OCI-M1 (cell line): ENCODE measurements at places on chromosomes 11 and 22.

DNA sequence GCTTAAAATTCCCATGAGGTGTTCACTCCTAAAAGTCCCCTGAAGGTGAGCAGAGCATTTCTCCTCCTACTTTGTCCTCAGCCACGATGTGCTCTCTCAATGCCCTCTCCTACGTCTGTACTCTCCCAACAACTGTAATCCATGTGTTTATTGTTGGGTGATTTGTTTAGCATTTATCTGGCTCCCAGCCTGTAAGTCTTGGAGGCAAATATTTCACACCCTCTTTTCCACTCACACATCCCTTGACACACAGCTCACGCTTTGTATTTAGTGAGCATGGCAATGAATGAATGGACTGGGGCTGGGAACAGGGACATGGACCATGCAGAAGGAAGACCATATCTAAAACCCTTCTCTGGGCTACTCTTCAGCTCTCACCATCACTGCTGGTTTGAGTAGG, 22.6 kb downstream of the HTR3A start:
- no peak for DNase-seq

GRCh38 chr11:59960502-59961381, 3.1 kb upstream of the OOSP4A start:
- peak; percentile 98 for DNase-seq

DNA sequence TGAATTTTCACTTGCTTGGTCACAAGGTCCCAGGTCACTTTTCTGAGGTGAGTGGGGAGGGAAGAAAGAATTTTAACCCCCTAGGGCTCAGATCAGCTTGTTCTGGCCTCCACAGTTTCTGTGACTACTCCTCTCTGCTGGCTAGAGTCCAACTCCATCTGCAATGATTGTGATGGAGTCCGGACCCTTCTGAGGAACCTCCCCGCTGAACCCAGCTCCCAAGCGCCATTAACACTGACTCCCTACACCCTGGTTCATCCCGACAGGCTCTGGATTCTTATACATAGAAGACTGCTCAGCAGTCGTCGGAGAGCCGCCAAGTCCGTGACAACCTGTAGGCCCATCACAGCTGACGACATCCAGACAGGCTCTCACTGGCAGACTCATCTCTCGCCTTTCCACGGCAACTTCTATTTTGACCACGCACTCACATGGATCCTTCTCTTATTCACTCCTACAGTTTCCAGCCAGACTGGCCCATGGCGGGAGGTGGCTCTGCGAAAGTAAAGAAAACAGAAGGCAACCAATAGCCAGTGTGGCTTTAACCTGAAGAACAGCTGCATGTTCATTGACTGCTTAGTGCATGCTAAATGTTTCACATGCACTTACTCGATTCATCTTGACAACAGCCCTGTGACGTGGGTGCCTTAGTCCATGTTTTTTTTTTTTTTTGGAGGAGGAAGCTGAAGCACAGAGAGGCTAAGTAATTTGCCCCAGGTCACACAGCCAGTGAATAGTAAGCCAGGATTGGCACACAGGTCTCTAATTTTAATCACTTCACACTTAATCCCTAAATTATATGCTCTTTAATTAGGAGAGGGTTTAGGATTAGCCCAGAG, 68.0 kb upstream of the PRDM11 start:
- DNase-seq: no peak

DNA sequence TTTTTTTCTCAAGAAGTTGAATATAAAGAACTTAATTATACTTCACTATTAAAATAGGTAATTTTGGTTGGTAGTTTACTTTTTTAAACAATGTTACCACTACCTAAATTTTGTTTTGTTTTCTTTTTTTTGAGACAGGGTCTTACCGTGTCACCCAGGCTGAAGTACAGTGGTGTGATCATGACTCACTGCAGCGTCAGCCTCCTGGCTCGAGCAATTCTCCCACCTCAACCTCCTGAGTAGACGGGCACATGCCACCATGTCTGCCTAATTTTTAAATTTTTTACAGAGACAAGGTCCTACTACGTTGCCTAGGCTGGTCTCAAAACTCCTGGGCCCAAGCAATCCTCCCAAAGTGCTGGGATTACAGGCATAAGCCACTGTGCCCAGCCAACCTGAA, 17.6 kb downstream of the SPCS2 start:
- no peak for DNase-seq

DNA sequence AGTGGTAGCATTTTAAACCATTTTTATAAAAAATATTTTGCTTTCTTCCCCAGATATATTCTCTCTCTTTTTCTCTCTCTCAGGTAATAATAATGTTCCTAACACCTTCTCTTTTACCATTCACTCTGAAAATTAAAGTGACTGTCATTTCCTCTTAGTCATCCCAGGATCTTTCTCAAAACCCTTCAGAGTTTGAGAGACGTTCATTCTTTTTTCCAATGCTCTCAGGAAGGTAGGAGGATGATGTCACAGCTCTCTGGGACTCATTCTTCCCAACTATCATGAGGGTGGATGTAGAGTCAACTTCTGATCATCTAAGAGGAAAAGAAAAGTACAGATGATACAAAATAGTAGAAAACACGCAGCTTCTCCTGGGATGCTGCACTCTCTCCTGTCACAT, 60.2 kb upstream of the CRTAM start:
- no peak for DNase-seq

DNA sequence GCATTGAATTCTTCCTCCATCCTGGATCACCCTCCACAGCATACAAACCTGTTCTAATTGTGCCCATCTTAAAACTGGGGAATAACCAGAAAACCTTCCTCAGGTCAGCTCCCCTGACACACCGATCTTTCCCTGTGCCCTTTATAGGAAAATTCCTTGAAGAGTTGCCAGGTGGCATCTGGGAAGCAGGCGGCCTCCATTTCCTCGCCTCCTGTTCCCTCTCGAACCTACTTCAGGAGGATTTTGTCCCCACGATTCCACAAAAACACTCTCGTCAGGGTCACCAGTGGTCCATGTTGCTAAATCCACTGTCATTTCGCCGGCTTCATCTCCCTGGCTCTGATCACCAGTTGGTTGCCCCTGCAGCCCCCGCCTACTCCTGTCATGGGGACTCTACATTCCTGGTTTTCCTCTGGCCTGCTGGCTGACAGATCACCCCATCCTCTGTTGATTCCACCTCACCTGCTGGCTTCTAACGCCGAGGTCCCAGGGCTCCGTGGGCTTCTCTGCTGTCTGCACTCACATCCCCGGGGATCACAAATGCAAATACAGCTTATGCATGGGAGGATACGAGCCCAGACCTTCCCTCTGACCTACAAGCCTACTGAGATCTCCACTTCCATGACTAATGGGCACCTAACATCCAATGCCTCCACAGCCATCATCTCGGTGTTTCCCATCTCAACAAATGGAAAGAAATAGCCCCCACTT, 92.5 kb upstream of the PRDM11 start:
- DNase-seq: no peak

- no peak for DNase-seq
Measured at GRCh38 chr11:35169112-35169511, 30.1 kb downstream of the CD44 start.

DNA sequence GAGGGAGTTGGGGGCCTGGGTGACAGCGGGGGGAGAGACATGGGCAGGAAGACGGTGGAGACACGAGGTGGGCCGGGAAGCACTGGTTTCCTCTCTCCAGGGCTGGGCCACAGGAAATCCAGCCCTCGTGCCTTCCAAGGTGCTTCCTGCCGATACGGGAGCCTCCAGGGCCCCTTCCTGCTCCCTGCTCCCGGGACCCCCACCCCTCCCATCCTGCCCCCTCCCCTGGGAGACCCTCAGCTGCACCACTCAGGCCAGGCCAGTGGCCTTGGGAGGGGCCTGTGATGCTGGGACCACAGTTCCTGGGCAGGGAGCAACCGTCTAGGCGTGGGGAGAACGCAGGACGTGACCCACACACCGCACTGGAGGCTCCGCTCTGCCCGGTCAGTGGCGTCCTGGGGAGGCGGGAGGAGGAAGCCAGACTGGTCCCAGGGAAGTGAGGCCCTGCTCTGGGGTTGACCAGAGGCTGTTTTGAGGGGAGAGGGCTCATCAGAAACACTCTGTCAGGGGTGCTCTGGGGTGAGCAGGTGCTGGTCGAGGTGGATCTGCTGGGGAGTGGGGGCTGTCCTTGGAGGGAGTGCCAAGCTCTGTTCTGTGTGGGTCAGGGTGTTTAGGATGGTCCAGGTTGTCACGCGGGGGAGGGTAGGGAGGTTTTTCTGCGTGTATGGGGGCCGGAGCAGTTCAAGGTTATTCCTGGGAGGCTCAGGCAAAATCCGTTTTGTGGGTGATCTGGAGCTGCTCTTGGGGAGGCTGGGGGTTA, at the start of gene SHANK3:
TSS of gene SHANK3 (plus strand) at position 353 of the 760 bp plus-strand sequence.
- DNase-seq: no peak

GRCh38 chr11:126357969-126358762, 2.7 kb downstream of the ST3GAL4 start:
- DNase-seq: no peak

DNA sequence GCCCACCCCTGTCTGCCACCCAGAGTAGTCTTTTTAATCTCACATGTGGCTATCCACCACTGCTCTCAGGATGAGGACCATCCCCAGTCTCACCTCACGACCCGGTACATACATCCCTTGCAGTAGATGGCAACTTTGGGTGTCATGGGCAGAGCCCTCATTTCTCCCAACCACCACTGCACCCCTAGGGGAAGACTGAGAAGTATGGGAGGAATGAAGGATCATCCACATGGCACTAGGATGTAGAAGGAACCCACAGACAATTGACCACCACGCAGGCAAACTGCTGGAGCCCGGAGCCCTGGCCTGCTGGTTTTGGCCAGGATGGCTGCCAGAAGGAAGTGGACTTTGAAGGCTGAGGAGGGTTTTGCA, 1.9 kb upstream of the SCARF2 start:
- DNase-seq: no peak

DNA sequence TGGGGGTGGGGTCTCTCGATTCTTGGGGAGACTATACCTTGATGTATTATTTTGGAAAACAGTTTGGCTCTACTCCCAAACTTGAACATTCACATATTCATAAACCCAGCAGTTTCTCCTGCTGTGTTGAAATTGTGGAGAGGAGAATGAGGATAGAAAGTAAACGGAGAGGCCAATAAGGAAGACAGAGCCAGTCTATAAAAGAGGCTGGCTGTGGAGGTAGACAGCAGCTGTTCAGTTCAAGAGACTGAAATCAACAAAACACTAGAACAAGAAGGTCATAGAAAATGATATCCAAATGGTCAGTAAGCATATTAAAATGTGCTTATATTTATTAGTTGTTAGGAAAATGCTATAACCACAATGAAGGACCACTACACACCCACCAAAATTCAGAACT, 1.9 kb upstream of the MOGAT2 start:
- DNase-seq: no peak

- DNase-seq: no peak
Measured at GRCh38 chr22:39463931-39464390, 7.1 kb downstream of the MGAT3 start.

DNA sequence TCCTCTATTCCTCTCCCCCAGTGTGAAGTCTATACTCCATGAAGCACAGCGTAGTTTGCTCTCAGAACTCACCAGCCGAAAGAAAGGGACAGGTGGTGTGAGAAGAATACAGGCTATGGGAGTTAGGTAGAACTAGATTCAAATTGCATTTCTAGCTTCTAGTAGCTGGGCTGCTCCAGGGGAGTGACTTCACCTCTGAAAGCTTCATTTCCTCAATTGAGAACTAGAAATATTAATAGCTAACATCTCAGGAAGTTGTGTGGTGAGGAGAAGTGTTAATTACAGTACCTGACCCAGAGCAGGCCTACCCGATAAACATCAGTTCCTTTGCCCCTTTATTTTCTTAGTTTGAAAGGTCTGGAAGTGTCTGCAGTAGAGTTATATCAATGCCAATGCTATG, 484.7 kb upstream of the TENM4 start:
- DNase-seq: no peak

DNA sequence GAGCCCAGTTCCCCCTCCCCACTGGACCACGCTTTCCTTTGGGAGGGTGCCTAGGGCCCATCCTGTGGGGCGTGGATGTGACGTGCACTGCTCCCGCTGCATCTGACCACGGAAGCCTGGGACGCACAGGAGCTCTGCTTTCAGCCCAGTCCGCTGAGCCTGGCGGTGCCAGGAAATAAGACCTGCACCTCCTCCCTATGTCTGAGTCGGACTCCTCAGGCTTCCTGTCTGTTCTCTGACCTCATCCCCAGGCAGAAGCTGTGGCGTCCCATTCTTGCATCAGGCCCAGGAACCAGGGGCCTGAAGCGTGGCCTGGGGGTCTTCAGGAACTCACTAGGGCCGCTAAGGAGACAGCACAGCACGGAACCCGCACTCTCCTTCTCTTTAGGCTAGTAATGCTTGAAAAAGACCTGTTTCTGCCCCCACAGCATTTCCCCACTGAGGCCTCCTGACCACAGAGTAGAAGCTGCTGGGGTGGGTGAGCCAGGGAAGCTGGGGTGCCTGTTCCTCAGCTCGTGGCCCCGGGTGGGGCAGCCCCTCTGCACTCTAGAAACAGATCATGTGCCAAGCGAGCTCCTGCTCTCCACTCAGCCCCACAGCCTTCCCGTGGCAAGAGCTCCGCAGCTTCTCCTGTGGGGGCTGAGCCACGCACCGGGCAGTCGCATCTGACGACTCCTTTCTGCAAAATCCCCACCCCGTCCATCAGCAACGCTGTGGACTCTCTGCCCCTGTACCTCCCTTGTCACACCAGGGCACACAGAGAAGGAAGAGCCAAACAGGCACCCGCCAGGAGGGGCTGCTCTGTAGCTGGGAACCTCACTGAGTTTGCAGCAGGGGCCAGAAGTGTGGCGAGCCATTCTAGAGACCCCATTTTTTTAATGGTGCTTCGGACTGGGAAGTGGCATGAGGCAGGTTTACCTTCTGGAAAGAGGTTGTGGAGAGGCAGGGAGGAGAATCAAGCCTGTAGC, 22.6 kb downstream of the MOV10L1 start:
- DNase-seq: no peak

DNA sequence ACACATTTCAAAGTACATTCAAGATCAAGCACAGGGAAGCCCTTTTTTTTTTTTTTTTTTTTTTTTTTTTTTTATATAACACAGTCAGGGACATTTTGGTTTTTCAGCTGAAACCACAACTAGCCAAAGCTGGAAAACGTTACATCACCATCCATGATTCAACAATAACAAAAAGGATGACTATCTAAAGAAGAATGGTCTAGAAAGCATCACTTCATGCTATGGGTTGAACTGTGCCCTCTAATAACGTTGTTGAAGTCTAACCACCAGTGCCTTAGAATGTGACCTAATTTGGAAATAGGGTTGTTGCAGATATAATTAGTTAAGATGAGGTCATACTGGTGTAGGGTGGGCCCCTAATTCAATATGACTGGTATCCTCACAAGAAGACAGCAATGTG, 46.6 kb downstream of the MTMR2 start:
- no peak for DNase-seq
